Caco-2 (cell line): ENCODE measurements at places on chromosomes 1 and 21.

DNA sequence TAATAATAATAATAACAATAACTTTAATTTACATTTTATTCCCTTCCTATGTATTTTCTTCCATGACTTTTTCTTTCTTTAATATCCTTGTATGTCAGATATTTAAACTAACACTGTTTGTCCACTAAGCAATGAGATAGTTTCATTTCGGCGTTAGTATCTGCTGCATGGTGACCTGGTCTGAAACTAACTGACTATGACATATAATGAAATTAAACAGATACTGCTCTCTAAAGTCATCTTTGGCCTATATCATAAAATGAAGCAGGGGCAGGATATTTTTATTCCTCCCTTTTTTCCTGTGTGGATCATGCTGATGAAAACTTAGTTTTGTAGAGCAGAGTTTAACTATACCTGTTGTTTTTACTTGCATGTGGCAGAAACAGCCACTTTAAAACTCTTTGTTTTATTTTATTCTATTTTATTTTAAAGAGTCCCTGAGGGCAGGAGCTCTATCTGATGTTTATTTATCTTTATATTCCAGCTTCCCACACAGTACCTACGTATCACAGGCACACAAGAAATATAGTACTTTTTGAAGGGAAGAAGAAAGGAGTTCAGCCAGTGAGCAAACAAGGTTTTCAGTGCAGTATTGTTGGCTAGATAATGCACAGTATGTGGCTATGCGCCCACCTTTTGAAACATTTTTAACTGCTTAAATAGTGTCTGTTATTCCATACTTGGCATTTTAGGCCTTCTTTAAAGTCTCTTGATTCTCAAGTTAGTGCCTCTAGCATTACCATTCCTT is 165.6 kb downstream of the PHTF1 start:
- no peaks in the 10 kb centered on the region for H3K27me3 ChIP-seq
- DNase-seq: no peak
- no peaks in the 10 kb centered on the region for H3K36me3 ChIP-seq
- H3K4me1 ChIP-seq: no peaks in the 10 kb centered on the region
- no peak overlapping the region for H3K27ac ChIP-seq
- H3K4me3 ChIP-seq: no peak overlapping the region

- H3K4me1 ChIP-seq: peaks cover 33% of the 10 kb centered on the region
- H3K27ac ChIP-seq: peak within 1 kb of the TSS; percentile 43
- no peaks in the 10 kb centered on the region for H3K36me3 ChIP-seq
- H3K4me3 ChIP-seq: no peak within 1 kb of the TSS
- no peaks in the 10 kb centered on the region for H3K27me3 ChIP-seq
- DNase-seq: no peak
These were observed at the start of gene MAB21L3 for GRCh38 chr1:116110567-116111523. Gene MAB21L3 (plus strand): TSS chr1:116111399. CDS start chr1:116112616, 1,217 bp downstream.

GRCh38 chr1:198699167-198700015 is 60.6 kb downstream of the PTPRC start:
- no peak overlapping the region for H3K4me3 ChIP-seq
- no peaks in the 10 kb centered on the region for H3K4me1 ChIP-seq
- peak; percentile 62 for DNase-seq
- H3K27me3 ChIP-seq: peaks cover 2% of the 10 kb centered on the region; the same call in 1 of the 2 replicates
- H3K27ac ChIP-seq: no peak overlapping the region

DNA sequence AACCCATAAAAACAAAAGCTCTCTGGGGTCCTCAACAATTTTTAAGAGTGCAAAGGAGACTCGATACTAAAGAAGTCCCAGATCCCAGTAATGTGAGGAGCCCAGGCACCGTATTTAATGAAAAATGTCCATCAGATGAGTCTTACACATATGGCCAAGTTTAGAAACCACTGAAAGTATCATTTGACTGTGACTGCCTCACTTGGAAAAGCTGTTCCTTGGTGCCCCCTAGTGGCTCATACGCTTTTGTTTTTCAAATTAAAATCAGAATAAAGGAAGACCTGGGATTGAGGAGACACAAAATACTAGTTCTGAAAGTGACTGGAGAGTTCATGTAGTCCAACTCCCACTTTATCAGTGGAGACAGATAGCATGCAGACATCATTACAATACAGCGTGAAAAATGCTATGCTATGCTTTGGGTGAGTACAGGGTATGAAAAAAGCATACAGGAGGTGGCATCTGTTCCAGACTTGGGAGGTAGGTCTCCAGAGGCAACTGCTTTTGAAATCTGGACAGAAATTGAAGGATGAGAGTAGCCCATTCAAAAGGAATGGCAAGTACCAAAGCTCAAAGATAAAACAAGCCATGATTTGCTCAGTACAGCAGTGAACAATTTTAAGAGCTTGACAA is 33.8 kb downstream of the GDAP2 start:
- H3K27ac ChIP-seq: no peak overlapping the region
- no peaks in the 10 kb centered on the region for H3K36me3 ChIP-seq
- H3K4me1 ChIP-seq: no peaks in the 10 kb centered on the region
- H3K4me3 ChIP-seq: no peak overlapping the region

- H3K27me3 ChIP-seq: no peaks in the 10 kb centered on the region
- no peak for DNase-seq
- H3K4me1 ChIP-seq: peaks cover 20% of the 10 kb centered on the region
- H3K27ac ChIP-seq: no peak overlapping the region
- H3K36me3 ChIP-seq: no peaks in the 10 kb centered on the region
These were observed 75.9 kb upstream of the GALNT2 start for GRCh38 chr1:229991104-229991513.

DNA sequence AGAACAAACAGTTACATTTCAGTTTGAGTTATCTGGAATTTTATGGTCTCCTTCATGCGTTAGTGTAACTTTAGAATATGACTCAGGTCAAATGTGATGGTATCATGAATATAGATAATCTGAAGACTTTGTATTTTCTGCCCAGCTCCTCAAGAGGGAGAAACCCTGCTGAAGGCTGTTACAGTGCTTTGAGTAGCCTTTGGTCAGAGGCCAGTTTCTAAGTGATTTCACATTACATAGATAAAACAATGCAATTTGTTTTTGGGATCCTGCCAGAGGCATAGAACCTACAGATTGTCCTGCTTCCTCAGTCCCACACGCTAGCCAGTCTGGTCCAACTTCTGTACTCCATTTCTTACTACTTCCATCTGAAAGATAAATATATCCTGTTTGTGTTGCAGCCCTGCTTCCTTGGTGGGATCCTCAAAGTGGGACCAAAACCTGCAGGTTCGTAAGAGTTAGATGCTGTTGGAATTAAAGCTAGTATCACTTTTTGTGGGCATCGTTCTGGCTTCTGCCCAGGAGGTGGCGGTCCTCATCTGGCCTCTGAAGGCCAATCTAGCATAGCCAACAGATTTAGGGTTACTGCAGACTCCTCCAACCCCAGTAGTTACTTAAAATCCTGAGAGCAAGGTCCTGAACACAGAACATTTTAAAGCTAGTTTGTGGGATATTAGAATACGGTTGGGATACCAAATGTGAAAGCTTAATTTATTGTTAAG is 645.8 kb upstream of the USP24 start:
- no peak overlapping the region for H3K4me3 ChIP-seq
- no peaks in the 10 kb centered on the region; the same call in 1 of the 2 replicates for H3K4me1 ChIP-seq
- H3K27me3 ChIP-seq: no peaks in the 10 kb centered on the region
- H3K36me3 ChIP-seq: no peaks in the 10 kb centered on the region
- H3K27ac ChIP-seq: no peak overlapping the region
- DNase-seq: no peak

GRCh38 chr1:46057781-46058180 is 74.6 kb downstream of the PIK3R3 start:
- peaks cover 12% of the 10 kb centered on the region for H3K4me1 ChIP-seq
- DNase-seq: no peak
- H3K4me3 ChIP-seq: no peak overlapping the region

DNA sequence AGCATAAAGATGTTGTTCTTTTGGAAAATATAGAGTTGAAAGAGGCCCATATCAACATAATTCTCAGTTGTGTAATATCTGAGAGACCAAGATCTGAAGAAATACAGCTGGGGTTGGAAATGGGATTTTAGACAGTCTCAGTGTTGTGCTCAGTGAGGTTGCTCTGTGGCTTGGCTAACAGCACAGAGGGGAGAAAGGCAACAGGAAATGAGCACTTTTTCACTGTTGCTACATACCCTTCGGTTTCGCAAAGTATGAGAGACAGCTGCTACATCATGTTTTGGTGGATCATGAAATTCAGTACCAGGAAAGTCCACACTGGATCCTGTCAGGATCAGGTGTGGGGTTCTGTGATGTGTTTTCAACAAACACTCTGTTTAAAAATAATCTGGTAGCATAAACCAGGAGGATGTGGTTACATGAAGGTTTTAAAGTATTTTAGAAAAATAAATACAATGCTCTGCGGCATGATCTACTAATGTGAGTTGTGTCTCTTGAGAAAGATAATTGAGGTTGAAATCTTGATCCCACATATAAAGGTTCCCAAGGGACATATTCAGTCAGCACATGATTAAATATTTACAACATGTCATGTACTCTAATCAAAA is 7.0 kb upstream of the GPR88 start:
- H3K4me1 ChIP-seq: no peaks in the 10 kb centered on the region
- DNase-seq: no peak
- no peak overlapping the region for H3K27ac ChIP-seq
- no peaks in the 10 kb centered on the region for H3K36me3 ChIP-seq

DNA sequence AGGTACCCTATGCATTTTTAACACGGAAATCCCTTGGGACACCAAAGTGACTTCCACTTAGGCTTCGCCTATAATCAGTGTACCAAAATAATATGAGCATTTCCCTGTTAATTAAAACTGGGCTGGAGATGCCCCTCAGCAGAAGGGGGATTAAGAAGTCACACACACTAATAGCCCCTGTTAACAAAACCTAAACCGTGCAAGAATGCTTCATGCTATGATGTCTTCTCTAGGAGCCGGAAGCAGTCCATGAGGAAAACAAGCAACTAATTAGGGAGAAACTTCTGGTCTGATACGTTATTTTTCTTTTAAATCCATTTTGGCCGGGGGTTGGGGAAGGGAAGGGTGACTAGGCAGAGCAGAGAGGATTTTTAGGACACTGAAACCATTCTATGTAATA is 123.4 kb downstream of the ESRRG start:
- H3K4me1 ChIP-seq: peaks cover 44% of the 10 kb centered on the region
- H3K27ac ChIP-seq: no peak overlapping the region
- no peak for DNase-seq
- no peak overlapping the region for H3K4me3 ChIP-seq

DNA sequence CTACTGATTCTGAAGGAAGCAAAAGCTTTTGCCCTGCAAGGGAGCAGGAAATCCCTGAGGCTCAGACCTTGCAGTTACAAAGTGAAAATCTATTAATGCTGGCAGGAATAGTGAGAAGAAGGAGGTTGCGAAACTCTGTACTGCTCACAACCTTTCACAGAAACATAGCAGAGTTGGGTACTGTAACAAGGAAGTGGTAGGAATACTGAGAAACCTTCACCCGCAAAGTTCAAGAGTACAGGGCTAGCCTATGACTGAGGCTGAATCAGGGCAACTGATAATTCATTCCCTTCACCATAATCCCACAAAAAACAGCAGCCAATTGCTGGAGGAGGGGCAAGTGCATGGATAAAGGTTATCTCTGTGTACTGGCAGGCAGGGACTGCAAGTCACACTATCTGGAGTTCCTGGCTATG is 23.9 kb upstream of the KCTD3 start:
- DNase-seq: no peak
- no peaks in the 10 kb centered on the region for H3K36me3 ChIP-seq
- H3K27me3 ChIP-seq: no peaks in the 10 kb centered on the region
- no peaks in the 10 kb centered on the region for H3K4me1 ChIP-seq
- no peak overlapping the region for H3K4me3 ChIP-seq

DNA sequence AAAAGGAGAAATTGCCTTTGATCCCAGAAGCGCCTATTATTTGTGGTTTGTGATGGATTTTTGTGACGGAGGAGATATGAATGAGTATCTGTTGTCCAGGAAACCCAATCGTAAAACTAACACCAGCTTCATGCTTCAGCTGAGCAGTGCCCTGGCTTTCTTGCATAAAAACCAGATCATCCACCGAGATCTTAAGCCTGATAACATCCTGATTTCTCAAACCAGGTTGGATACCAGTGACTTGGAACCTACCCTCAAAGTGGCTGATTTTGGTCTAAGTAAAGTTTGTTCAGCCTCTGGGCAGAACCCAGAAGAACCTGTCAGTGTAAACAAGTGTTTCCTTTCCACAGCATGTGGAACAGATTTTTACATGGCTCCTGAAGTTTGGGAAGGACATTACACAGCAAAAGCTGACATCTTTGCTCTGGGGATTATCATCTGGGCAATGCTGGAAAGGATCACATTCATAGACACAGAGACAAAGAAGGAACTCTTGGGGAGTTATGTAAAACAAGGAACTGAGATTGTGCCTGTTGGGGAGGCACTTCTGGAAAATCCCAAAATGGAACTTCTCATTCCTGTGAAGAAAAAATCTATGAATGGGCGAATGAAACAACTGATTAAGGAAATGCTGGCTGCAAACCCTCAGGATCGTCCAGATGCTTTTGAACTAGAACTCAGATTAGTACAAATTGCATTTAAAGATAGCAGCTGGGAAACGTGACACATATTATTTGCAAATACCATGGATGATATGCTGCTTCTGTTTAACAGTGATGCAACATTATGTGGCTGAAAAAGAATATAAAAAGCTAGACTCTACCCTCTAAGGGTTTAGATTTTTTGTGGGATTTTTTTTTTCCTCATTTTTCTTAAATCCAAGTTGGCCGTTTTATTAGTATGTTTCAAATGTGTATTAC is 10.5 kb downstream of the PDIK1L start:
- H3K4me1 ChIP-seq: peaks cover 9% of the 10 kb centered on the region; the same call in 1 of the 2 replicates
- H3K36me3 ChIP-seq: no peaks in the 10 kb centered on the region
- no peak overlapping the region for H3K4me3 ChIP-seq
- DNase-seq: no peak
- no peaks in the 10 kb centered on the region for H3K27me3 ChIP-seq
- no peak overlapping the region for H3K27ac ChIP-seq

DNA sequence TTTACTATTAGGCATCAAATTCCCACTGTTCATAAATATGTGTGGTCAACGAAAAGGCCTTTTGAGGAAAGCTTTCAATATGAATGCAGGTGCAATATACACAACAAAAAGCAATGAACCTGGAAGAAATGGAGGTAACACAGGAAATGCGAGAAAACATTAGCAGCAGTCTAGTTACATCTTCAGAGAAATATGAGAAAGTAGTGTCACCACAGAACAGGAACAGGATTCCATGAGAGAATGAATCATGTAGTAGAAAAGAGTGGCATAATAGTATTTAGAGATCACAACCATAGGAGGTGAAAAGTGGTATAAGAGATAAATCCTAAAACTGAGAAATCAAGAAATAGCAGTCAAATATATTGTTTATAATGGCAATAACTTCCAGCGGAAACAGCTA is 103.7 kb downstream of the AK5 start:
- no peaks in the 10 kb centered on the region for H3K27me3 ChIP-seq
- H3K27ac ChIP-seq: no peak overlapping the region
- DNase-seq: no peak
- no peak overlapping the region for H3K4me3 ChIP-seq

DNA sequence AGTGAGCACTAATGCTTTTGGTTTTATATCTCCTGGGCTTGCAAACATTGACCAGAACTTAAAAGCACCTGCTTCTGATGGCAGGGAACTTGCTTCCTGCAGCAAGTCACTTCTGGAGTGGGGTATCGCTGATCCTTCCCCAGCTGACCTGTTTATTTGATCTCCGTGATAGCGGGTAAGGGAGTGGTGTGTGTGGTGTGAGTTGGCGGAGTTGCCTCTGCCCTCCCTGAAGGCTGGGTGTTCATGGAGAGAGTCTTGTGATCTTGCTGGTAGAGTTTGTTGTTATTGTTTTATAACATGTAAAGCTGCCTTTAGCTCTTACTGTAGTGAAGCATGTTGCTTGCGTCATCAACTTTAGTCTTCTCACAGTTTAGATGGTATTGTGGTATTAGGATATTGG is 3.9 kb downstream of the MFN2 start:
- H3K4me3 ChIP-seq: no peak overlapping the region
- peaks cover 2% of the 10 kb centered on the region for H3K36me3 ChIP-seq
- no peak for DNase-seq
- no peaks in the 10 kb centered on the region for H3K27me3 ChIP-seq
